ENCODE measurements at places on chromosomes 13 and 19. TPM values are rescaled to one million over a fixed set of nuclear protein-coding genes. Genes with fewer than 3 reads are reported as not detected.

Gene MYH14
- total RNA-seq: not detected

Gene PRODH2
- not detected for total RNA-seq

Gene UBA52
- total RNA-seq: 1,149 TPM

Gene OR7D2
- total RNA-seq: not detected

Gene NBEA
- 7.4 TPM for total RNA-seq

Gene RASL11A
- total RNA-seq: 55.6 TPM

Gene PALM
- total RNA-seq: 3.9 TPM

Gene HPN
- total RNA-seq: not detected

Gene ZNF285
- total RNA-seq: 9.5 TPM

Gene KLK12
- total RNA-seq: not detected

Gene SHISA2
- under 0.01 TPM for total RNA-seq

Gene APLP1
- total RNA-seq: 11.7 TPM

Gene ACER1
- not detected for total RNA-seq

Gene NXNL1
- not detected for total RNA-seq

Gene PGLYRP2
- total RNA-seq: not detected

Gene IFNL2
- not detected for total RNA-seq

Gene TRPC4
- 0.15 TPM for total RNA-seq

Gene TMEM205
- total RNA-seq: 120 TPM

Gene SPACA4
- not detected for total RNA-seq

Gene LYPD5
- total RNA-seq: 1.7 TPM

Gene FUT3
- total RNA-seq: not detected

Gene PEX11G
- 4.3 TPM for total RNA-seq

Gene SRRM5
- total RNA-seq: 0.17 TPM

Gene LYPD3
- 0.17 TPM for total RNA-seq

Gene SYNGR4
- total RNA-seq: not detected

Gene TMEM86B
- total RNA-seq: 2.3 TPM

Gene ZNF208
- 0.33 TPM for total RNA-seq

Gene PPP1R12C
- 44.7 TPM for total RNA-seq

Gene IFT88
- 12.1 TPM for total RNA-seq

Gene NTN5
- total RNA-seq: 0.33 TPM

Gene GPR4
- total RNA-seq: 0.73 TPM

Gene HIPK4
- total RNA-seq: not detected

Gene RNF17
- total RNA-seq: 0.17 TPM

Gene PRSS57
- total RNA-seq: 0.17 TPM

Gene DHDH
- not detected for total RNA-seq

Gene THSD8
- not detected for total RNA-seq

Gene PTH2
- not detected for total RNA-seq
